ENCODE measurements at places on chromosomes 6 and 20.

- DNase-seq, result no peak
These were observed 116.5 kb downstream of the CLIC5 start for GRCh38 chr6:45898941-45899682.

DNA sequence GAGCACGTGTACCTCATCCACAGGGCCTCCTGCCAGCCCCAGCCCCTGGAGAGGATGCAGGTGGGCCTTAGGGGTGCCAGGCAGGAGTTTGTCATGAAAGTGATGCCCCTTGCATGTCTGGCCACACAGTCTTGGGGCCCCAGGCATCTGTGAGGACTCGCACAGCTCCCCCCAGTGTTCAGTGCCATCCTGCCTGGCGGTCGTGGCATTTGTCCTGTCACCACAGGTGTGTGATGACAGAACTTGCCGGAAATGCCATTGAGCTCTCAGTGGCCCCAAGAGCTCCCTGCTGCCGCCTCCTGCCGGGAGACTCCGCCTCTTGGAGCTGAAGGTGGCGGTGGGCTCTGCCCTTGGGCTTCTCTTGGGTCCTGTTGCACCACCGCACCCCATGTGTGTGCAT lies 30.6 kb upstream of the ADRM1 start:
- DNase-seq, result no peak

GRCh38 chr20:53319716-53320115 lies 273.9 kb downstream of the ZNF217 start:
- no peak for DNase-seq

GRCh38 chr20:64157878-64158277 lies 6.4 kb upstream of the MYT1 start:
- DNase-seq, result no peak

DNA sequence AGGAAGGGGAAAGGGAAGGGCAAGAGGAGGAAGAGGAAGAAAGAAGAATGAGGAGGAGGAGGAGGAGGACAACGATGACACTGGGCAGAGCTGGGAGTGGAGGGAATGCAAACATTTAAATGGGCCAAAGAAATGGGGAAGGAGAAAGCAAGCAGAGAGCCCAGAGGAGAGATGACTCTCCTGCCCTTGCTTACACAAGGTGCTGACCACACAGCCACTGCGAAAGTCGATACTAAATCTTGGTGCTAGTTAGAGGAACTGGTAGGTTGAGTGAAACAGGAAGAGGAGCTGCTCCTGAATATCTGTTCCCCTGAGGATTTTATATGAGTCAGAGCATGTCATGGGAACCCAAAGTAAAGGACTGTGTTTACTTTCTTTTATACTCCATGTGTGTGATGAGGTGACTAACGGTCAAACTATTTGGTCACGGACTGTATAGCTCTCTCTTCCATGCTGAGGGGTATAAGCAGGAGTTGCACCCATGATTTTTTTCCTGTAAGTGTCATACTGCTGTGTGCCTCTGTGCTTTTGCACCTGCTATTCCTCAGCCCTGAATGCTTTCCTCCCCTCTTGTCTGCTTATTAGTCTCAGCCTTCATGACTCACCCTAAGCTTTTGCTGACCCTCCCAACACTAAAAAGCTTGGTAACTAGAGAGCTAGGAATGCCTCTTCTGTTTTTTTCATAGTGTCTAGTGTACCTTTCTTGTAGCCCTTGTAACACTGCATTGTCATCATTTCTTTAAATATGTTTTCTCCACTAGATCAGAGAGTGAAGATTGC lies 9.5 kb upstream of the PAQR8 start:
- no peak for DNase-seq

DNA sequence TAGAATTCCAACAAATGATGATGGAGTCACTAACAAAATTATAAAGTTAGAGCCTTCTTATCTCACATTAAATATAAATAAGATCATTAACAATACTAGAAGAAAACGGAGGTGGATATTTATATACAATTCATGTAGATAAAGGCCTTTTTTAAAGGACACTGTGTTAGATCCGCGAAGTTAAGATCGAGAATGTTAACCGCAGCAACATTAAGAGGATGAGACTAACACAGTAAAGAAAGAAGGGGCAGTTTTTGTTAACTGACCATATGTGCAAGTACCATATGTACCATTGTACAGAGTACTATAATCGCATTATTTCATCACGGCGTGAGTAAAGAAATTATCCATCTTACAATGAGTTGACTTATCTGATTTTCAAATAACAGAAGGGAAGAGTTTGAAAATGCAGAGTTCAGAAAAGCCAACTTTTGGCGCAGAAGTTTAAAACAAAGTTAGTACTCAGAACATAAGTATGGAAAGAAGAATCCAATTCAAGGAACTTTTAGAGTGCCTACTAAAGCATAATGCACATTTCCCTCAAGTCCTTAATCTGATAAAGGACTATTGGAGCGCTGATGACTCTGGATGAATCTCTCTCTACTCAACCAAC lies 1.4 kb downstream of the FBXL4 start:
- DNase-seq, result no peak

DNA sequence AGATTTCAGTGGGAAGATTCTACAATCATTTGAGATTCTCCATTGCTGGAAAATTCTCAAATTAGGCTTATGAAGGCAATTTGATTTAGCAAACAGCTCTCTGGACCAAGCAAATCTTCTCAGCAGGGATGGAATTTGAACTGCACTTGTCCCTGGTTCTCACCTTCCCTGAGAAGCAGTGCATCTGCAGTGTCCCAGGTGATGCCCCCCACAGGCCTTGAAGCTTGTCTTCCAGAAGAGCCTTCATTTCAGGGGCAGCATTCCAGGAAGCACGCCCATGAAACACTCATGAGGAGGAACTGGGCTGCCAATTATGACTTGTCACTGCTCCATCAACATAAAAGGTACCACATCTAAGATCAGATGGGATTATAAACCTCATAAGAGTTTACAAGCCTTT lies 82.8 kb upstream of the HDAC2 start:
- no peak for DNase-seq

GRCh38 chr6:104768906-104769305 lies 90.8 kb downstream of the HACE1 start:
- no peak for DNase-seq

GRCh38 chr20:53226826-53227225 lies 254.7 kb downstream of the TSHZ2 start:
- no peak for DNase-seq

DNA sequence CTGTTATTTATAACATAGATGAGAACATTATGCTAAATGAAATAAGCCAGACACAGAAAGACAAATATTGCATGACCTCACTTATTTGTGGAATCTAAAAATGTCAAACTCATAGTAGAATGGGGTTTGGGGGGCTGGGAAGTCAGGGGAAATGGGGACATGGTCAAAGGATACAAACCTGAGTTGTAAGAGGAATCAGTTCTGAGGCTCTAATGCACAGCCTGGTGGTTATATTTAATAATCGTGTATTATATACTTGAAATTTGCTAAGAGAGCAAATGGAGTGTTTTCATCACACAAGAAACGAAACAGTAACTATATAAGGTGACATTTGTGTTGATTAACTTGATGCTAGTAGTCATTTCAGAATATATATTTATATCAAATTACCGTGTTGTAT lies 40.8 kb upstream of the GFOD1 start:
- DNase-seq, result no peak

- DNase-seq, result no peak
These were observed 7.6 kb upstream of the KCNK16 start for GRCh38 chr6:39330057-39330456.

- no peak for DNase-seq
These were observed 47.4 kb upstream of the STX16 start for GRCh38 chr20:58603721-58604120.

DNA sequence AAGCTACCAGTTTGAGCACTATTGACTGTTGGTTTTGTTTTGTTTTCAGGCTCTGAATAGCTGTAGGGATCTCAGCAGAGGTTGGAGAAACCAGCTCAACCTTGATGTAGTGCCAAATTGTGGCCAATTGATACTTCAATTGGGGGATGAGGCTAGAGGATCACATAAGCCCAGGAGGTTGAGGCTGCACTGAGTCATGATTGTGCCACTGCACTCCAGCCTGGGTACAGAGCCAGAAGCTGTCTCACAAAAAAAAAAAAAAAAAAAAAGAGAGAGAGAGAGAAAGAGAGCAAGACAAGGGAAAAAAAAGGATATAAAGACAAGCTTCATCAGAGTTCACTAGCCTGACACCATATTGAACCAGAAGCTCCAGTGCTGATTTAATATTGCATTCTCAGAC lies 702.1 kb downstream of the FRK start:
- DNase-seq, result no peak

DNA sequence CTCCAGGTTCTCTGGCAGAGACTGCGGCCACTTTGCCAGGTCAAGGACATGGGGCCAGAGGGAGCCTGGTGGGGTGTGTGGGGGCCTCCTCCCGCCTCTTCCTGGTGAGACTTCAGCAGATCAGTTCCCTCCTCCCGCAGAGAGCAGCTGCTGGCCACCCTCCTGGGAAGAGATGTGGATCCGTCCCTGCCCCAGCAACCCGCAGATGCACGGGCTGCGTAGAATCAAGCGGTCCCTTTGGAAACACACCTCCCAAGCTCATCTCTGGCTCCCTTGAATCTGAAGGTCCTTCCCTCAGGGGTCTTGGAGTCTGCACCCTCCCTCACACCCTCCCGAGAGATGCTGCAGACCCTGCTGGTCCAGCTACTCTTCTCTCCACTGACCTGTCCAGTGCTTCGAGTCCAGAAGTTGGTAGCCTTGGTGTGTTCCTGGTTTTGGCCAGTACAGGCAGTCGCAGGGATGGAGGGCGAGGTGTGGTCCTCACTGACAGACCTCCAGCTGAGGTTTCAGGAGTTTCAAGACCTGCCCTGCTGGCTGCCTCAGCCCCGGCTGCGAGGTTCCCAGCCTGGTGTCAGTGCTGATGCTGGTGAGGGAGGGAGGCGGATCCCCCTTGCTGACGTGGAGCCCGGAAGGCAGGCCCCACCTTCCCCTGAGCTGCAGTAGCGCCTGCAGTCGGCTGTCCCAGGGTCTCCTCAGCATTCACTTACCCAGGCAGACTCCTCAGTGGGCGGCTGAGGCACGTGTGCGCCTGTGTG lies at the start of gene NPBWR2:
TSS of gene NPBWR2 (minus strand) at position 585 of the 755 bp plus-strand sequence. CDS start 734 bp downstream, outside the sequence.
- no peak for DNase-seq

- no peak for DNase-seq
These were observed 95.3 kb upstream of the VSTM2L start for GRCh38 chr20:37807471-37808232.

Data from stimulated activated naive CD4-positive, alpha-beta T cell treated with Interleukin-2 at 50 U/mL for 16 hours (primary cell).